Renal cortex interstitium (tissue), 15 donors: ENCODE measurements at places on chromosomes 2 and 18.

DNA sequence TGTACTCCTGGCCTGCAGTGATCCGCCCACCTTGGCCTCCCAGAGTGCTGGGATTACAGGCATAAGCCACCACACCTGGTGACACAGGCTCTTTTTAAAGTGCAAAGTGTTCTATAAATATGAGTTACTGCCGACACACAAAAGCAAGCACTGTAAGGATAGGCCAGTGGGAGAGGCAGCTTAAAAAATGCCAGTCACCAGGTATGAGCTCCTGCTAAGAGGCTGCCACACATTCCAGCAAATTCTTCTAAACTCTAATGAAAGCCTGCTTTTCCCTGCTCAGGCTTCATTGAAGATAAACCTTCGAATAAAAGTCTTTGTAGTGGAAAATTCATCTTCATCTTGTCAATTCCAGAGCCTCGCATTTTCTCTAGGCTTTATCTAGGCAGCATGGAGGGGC, 203.0 kb upstream of the PID1 start:
- no peak for DNase-seq

- DNase-seq = no peak
These were observed 14.7 kb downstream of the GRB14 start for GRCh38 chr2:164606557-164606956.

GRCh38 chr18:26506012-26506411, 42.3 kb downstream of the KCTD1 start:
- DNase-seq = no peak

GRCh38 chr18:35073186-35074105, 32.2 kb downstream of the MAPRE2 start:
- no peak for DNase-seq

GRCh38 chr2:180205621-180206235, 198.6 kb upstream of the CWC22 start:
- DNase-seq = no peak

GRCh38 chr2:38146275-38146906, 70.4 kb upstream of the CYP1B1 start:
- DNase-seq = no peak

GRCh38 chr2:69601179-69601612, 42.3 kb downstream of the AAK1 start:
- no peak for DNase-seq

DNA sequence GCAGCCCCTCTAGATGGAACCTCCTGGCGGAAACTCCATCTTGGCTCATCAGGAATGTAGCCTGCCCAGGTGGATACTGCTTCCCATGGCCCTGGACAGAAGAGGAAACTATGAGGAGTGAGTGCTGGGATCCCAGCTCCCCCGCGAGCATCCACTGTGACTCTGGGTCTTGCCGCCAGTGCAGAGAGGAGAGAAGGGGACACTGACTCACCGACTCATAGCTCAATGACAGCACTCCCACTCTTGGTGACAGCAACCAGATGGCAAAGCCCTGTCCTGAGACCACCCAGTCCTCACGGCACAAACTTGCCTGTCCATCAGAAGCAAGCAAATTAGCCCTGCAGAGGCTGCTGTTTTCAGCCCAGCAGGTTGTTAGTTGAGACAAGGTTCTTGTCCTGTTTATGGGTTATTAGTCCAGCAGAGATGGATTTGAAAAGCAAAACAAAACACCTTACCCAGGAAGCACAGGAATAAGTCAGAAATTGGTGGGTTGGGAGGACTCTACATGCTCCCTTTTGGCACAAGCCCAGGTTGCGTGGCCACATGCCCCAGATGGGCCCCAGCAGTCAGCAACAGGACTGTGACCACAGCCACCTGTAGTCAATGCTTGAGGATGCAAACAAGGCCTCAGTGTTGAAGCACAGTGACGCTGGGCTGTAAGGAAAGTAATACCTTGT, 111.5 kb upstream of the GLI2 start:
- DNase-seq = no peak

- no peak for DNase-seq
These were observed 274.8 kb downstream of the PDE11A start for GRCh38 chr2:177797808-177798207.

DNA sequence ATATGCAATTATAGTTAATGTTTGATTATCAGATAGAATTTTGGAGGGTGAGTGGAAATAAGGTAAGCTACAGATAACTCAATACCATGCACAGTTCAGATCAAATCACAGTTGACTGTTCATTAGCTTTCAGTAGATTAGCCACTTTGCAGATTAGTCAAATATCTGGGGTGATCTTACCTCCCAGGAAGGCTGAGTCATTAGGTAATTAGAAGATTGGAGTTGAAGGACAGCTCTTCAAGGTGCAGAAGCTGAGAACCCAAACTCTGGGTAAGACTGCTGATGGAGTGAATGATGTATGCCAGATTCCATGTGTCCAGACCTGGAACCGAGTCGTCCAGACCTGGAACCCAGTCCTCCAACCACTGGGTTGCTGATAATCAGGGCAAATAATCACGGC, 262.8 kb upstream of the UBE2E3 start:
- no peak for DNase-seq

GRCh38 chr2:185835974-185836373, 97.4 kb downstream of the FSIP2 start:
- DNase-seq = no peak

GRCh38 chr2:179596018-179596417, 265.4 kb downstream of the ZNF385B start:
- no peak for DNase-seq

GRCh38 chr2:189439342-189439741, 1.9 kb upstream of the WDR75 start:
- no peak for DNase-seq

DNA sequence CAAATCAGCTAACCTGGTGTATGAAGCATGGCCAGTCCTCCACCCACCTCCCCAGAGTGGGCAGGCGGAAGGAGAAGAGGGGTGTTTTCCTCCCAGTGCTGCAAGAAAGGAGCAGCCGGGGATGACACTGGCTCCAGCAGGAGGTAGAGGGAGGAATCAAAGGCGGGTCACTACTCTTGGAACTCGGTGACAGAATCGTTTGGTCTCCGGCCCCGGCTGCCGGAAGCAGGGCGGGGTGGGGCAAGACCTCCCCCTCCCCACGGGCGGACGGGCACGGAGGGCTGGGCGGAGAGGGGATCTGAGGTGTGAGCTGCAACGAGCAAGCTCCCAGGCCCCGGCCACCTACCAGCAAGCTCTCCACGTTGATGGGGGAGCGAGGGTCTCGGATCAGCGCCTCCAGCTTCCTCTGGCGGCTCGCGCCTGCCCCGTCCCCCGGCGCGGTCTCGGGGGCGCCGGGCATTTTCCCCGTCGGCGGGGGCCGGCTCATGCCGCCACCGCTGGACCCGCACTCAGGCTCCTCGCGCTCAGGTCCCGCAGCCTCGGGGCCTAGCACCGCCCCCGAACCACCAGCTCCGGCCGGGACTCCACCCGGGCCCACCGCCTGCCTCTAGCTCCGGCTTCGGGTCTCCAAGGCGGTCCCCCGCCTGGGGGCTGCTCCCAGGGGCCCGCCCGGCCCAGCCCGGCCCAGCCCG, 640 bp downstream of the ROCK2 start:
- DNase-seq = no peak

DNA sequence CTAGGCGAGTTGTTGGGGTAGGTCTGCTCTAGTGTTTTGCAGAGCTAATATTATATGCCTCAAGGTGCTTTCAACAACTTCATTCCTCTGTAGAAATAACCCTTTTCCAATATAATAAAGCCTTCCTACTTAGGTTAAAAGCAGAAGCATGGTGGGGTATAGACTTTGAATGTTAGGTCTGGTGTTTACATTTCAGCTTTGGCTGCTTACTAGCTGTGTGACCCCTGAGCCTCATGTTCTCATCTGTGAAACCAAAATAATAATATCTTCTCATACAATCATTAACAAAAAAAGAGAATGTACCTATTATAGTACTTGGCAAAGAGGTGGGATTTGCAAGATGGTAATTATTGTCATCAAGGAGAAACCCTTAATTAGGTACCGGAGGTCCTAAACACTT, 386.6 kb downstream of the NBAS start:
- DNase-seq = no peak

GRCh38 chr18:11851146-11851805, at the start of gene CHMP1B:
Gene CHMP1B (plus strand): TSS chr18:11851413. CDS start chr18:11851512, 99 bp downstream.
- DNase-seq = peak; percentile 96

DNA sequence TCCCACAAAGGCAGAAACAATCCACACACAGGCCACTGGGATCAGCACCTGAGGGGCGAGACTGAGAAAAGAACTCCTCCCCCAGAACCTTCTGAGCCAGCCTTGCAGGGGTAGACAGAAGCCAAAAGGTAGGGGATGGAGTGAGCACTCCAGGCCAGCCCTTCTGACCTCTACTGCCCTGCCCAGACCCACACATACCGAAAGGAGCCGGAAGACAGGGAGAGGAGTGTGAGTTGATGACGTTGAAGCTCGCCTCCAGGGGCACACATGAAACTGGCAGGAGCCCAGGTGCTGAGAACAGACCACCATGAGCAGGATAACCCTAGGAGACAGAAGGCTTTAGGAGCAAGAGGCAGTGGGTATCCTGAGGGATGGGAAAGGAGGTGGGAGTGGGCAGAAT, 1.8 kb downstream of the SLC23A3 start:
- no peak for DNase-seq
